Stimulated activated CD4-positive, alpha-beta T cell treated with anti-CD3 and anti-CD28 coated beads, Interleukin-2, amount 100 ng/mL, for 24 hours (primary cell): ENCODE measurements at places on chromosomes 7 and 10.
A peak's percentile ranks its signal among the peaks of the same experiment; 100 is the strongest.

GRCh38 chr10:68900427-68901104 lies 549 bp upstream of the DDX50 start:
- DNase-seq = peak; percentile 72

DNA sequence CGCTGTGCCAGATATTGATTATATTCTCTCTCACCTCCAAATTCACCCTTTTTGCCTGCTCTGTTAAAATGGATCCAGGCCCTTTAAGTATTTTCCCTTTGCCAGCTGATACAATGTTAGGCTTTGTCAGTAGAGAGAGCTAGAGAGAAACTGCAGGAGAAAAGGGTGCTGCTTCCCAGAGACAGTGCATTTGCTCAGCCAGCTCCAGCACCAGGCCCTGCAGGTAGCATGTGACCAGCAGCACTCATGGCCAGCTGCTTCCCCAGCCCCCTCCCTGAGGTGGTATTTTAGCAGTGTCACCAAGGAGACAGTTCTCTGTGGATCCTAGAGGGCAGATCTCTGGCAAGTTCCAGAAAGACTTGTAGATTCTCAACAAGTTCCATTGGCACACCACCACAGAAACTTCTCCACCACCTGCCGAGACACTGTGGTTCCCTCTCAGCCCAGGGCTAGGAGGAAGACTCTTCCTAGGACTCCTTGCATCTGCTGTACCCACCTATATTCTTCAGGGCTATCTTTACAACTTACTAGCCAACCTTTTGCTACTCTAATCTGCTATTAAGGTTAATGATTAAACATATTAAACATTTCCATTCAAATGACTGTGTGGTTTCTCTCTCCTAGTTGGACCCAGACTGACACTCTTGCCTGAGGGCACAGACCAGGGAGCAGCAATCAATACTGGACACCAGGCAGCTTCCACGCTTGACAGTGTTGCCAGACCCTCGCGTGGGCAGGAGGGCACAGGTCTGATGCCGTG lies 35.6 kb upstream of the ADAM12 start:
- no peak for DNase-seq

- DNase-seq = peak; percentile 85
Measured at GRCh38 chr10:72334825-72335393, 19.8 kb downstream of the DNAJB12 start.

- no peak for DNase-seq
Measured at GRCh38 chr7:103922407-103922806, 67.1 kb downstream of the RELN start.

- no peak for DNase-seq
Measured at GRCh38 chr7:80760292-80760691, 121.8 kb downstream of the CD36 start.

GRCh38 chr10:103889121-103889720 lies 28.8 kb downstream of the STN1 start:
- no peak for DNase-seq

DNA sequence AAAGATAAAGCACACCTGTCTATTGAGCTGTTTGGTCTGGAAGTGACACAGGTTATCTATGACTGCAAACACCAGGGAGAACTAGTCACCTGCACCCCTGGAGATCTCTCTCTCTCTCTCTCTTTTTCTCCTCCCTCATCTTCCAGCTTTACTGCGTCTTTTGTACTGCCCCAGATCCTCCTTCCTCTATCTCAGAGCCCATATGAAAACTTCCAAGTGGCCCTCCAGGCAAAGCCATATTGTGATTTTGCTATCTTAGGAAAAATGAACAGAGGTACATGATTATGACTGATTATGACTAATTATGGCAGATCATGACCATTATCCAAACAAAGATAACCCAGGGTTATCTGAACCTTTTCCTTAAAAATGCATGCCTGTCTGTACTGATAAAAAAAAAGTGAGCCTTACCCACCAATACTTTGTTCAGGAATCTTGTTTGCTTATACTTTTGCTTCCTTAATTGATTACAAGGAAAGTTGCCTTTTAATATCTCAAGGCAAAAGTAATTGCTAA lies 12.6 kb upstream of the EPHB6 start:
- DNase-seq = no peak

- no peak for DNase-seq
Measured at GRCh38 chr10:86931872-86932271, 25.5 kb downstream of the MMRN2 start.

DNA sequence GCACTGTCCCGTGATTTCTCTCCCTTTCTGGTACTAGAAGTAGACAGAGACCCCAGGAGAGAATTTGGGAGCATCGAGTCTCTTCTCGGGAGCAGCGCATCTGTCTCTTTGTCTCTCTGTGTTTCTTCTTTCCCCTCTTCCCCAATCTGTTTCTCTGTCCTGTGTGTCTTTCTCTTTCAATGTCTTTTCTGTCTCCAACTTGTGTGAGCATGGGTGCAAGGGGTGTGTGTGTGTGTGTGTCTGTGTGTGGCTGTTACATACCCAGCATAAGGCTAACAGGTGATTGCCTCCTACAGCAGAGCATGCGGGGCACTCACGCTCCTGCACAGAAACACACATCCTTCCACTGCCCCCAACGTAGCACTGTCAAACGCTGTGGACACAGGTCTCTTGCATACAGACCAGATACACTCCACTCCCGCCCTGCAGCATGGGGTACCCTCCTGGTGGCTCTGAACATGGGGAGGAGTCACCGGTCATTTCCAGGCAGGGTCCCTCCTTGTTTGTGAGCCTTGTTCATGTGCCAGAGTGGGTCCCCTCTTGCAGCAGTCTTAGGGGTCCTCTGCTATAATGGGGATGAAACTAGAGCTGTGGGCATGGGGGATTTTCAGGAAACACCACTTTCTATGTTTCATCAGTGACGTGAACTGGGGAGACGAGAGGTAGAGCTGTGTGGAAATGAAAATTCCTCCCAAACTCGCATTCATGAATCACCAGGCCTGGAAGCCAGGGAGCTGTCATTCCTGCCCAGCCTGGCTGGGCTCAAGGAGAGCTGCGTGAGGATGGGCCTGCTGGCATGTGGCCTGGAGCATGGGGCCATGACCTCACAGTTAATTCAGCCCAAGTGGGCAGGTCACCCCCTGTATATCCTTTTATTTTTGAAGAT lies 980 bp downstream of the ADAMTS14 start:
- no peak for DNase-seq
